ENCODE measurements at places on chromosomes 7 and 10.

DNA sequence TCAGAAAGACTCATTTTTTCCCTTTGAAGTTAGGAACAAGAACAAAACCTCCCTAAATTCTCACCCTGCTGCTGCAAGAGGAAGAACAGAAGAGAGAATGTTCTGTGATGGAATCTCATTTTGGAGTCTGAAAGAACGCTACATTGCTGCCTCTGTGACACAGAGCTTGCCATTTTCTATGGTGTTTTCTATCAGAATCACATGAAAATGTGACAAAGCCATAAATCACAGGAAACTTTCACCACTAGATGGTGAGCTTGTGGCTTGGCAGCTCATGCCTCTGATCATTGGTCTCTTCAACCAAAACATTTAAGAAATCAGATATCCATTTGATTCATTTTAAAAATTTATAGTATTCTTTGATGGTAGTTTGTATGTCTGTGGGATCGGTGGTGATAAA is 82.9 kb downstream of the CADPS2 start:
- peak; percentile 66 for DNase-seq

DNA sequence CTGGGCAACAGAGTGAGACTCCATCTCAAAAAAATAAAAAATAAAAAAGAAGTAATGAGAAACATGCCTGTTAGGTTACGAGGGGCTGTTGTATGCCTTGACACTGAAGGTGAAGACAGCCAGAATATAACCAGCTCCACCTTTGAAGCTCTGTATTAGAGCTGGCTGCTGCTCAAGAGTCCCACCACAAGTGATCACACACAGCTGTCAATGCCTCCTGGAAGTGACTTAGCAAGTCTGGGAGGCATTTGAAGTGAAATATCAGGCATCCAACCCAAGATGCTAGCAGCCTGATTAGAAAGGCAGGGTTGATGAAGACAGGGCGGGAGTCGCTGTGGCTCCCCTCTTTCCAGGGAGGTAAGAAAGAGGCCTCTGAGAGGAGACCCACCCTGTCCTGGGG is 34.1 kb upstream of the INPP5F start:
- DNase-seq = no peak

DNA sequence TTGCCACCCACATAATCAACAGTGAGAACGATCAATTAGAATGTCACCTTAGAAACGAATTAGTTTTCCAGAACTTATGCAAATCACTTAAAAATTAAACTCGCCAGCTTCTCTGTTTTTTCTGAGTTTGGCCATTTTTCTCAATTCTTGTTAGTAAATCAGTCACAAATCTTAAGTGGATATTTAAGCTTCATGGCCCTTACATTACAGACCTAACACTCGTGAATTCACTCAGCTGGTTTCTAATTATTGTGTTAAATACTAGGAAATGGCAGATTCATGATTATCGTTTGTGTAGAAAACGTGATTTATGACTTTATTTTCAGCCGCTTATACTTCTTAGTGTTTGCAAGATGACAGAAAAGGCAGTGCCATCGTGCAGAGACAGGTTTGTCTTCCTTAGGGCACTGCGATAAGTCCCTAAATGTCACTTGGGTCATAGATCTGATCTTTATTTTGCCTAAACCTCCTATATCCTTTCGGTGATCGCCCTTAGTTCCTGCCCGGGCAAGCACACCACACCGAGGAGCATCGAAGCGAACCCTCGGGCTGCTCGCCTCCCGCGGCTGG is 587 bp upstream of the CELF2 start:
- DNase-seq = no peak

DNA sequence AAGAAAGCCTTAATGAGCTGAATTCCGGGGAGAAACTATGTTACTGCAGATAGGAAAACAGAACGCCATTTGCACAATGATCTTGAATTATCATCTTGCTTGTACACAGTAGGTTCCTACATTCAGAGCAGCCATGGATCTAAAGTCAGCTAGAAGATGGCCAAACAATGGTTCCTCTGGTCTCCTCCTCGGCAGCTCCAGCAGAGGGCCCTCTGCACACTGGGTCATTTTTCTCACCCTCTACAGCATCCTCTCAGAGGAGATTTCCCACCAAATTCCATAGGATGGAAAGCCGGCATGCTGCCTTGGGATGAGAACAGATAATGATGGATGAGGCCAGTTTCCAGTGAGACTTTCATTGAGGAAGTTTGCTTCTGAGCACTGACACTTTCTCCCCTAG is 308.5 kb upstream of the NFE2L3 start:
- DNase-seq = no peak

- DNase-seq = no peak
These were observed 248.5 kb downstream of the DNAJB6 start for GRCh38 chr7:157585113-157585861.

DNA sequence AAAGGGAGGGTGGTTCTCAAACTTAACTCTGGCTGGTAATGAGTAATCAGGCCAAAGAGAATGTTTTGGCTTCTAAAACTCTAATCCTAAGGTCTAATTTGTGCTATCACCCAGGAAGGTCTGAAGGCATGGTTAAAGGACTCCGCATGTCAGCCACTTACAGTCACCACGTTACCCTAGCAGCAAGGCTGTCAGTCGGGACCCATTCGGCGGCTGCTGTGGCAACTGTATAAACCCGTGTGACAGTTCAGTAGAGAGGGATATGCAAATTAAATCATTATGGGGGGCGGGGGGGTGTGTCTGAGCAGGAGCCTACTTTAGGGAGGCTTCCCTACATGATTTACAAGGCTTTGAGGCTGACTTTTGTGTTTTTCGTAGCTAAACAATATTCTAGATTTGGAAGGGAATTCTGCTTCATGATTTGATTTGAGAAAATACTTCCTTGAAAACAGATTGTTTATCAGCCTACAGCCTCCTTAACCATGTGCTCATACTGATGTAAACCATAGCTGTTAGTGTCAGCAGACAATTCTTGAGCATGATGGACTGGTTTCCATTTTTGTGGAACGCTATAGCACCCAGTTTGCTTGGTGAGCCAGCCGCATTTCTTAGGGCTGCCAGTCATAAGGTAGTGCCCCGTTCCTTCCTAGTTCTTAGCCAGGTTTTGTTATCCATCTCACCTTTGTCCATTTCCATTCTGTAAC is 284.4 kb downstream of the USP6NL start:
- no peak for DNase-seq

DNA sequence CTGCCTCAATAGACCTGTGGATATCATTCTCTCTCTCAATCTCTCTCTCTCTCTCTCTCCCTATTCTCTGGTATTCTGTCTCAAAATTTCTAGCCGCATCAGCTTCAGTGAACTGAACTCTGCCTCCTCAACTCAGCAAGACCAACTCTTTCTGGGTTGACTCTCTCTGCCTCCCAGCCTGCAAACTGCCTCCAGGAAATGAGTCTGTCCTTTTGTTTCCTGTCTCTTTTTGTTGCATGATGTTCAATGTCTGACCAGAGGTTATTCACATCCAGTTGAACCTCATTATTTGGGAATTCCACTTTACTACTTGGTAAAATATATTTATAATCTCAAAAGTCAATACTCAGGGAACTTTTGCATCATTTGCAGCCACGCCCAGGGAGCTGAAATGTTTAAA is 682.7 kb upstream of the FZD8 start:
- no peak for DNase-seq

GRCh38 chr7:34190299-34190698 is 285.0 kb downstream of the BMPER start:
- no peak for DNase-seq

- peak; percentile 10 for DNase-seq
These were observed 96.6 kb downstream of the FAM53B start for GRCh38 chr10:124647421-124648130.

DNA sequence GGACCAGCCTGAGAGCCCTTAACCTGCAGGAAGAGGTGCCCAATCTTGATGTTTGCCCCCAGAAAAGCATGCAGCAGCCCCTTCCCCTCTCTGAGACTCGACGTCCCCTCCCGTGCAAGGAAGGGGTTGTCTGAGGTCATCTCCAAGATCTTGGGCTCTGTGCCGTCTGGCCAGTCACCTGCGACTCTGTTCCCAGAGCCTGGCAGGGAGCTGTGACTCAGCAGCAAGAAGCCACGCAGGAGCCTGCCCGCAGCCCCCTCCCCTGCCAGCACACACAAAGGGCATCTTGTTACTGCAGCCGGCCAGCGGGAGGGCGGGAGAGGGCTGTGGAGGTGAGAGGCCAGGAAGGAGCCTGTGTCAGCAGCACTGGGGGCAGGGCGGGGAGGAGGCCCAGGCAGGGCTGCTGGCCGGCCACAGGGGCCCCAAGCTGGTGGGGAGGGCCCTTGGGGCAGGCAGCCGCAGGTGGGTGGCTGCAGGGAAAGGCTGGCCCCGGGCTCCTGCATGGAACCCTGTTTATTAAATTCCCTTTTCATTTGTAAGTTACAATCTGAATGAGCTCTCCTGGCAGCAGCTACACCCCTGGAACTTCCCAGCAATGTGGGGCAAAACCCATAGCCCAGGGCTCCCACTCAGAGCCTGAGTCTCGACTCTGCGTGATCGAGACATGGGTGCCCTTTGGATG is 103.7 kb upstream of the ZMIZ1 start:
- DNase-seq = peak; percentile 85

DNA sequence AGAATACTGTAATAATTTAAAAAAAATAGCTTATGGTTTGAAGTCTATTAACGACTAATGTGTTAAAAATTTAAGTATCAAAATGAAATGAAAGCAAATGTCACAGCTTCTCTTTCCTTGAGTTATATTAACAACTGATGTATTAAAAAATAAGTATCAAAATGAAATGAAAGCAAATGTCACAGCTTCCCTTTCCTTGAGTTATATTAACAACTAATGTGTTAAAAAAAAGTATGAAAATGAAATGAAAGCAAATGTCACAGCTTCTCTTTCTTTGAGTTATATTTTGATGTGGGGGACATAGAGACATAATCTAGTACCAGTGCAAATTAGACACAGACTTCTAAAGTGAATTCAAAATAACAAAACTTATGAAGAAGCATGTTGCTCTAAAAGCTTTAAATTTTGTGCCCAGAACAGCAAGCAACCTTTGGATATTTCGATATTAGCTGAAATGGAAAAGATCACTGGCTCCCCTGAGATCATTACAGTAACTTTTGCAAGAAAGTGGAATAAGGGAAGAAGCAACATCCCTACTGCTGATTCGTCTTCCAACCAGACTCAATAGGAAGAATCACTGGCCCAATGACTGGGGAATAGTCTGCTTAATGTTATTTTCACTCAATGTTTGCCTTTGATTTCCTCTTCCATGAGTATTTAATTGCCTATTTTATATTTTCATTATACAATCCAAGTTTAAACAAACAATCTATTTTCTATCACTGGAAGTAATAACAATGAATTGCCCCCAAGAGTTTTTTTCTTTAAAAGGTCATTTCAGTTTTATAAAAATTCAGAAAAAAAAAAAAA is 8.0 kb downstream of the SKAP2 start:
- DNase-seq = peak; percentile 62

DNA sequence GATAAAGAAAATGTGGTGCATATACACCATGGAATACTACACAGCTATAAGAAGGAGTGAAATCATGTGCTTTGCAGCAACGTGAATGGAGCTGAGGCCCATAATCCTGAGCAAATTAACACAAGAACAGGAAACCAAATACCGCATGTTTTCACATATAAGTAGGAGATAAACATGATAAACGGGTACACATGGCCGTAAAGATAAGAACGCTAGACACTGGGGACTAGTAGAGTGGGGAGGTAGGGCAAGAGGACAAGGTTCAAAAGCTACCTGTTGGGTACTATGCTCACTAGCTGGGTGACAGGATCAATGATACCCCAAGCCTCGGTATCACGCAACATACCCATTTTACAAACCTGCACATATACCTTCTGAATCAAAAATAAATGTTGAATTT is 113.7 kb downstream of the CSTF2T start:
- no peak for DNase-seq

GRCh38 chr10:33897291-33897752 is 562.9 kb upstream of the NRP1 start:
- no peak for DNase-seq

DNA sequence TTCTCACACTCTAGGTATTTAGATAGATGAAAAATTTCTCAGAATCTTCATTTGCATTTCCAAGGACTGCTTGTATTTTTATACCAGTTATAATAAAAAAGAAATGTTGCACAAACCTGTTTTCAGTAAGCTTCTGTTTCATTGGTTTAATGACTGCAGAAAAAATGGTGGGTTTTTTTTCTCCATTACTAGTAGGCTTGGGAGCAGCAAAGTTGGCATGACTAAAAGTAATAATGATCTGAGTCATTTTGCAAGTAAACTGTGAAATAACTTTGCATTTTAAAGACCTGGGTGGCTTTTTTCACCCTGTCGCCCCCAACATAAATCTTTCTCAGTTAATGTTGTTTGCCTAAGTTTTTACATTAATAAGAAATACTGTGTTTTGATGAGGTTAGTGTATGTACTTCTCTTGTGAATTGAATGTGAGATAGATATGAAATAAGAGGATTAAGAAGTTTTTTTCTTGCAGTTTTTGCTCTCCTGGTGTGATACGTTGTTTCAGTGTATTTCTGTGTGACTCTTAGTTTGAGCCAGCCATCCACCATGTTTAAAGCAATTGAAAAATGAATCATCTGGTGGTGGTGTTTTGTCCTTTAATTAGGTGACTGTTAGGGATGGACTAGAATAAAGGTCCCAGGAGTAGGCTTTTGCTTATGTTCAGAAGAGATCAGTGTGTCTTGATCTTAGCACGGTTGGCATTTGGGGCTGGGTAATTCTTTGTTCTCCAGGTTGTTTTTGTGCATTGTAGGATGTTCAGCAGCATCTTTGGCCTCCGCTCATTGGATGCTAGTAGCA is 1.8 kb downstream of the GNAI1 start:
- DNase-seq = peak; percentile 61

DNA sequence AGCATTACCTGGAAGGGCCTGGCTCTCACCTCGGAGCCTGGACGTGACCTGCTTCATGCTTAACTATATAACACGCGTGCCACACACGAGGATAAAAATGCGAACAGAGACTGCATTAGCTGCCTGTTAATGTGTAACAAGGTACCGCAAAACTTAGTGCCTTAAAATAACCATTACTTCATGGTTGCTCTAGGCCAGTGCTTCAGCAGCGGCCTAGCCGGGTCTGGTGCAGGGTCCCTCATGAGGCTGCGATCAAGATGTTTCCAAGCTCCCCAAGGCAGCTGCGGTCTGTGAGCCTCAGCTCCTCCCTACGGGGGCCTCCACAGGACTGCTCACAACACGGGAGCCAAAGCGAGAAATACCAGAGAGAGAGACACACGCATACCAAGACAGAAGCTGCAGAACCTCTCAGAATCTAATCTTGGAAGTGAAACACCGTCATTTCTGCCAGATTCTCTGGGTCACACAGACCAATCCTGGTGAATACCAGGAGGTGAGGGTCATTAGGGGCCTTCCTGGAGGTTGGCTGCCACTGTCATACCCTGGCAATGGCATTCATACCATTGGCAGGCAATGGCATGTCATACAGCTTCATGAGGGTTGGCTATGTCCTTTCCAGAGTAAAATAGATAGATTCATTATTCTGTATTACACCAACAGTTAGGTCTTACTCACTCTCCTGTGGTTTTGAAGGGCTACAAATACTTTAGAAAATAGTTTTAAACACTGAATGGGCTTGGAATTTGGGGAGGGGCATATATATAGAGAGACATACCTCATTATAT is 94.5 kb downstream of the HIPK2 start:
- peak; percentile 86 for DNase-seq

DNA sequence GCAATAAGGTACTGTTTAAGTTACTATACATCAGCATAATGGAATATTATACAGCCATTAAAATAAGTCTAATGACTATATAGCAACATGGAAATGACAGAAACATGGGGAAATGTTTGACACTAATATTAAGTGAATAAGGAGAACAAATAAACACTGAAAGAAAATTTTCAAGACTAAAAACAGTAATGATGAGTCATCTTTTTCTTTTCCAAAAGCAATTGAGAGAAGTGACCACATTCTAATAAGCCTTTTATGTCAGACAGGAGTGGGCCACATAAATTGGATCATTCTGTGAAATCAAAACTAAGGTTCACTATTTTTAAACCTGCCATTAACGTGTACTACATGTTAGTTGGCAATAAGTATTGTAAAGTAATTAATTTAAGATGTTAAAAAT is 187.5 kb downstream of the AHR start:
- DNase-seq = no peak
